Placental epithelial cell (primary cell): ENCODE measurements at places on chromosomes 6 and 20. TPM values are rescaled to one million over a fixed set of nuclear protein-coding genes. Genes with fewer than 3 reads are reported as not detected.

EDN1 gene
- 45.1 and 91.0 TPM in 2 replicates for total RNA-seq

TBC1D32 gene
- total RNA-seq = 11.4 and 18.8 TPM in 2 replicates

SLPI gene
- 0.79 TPM in 1 of 2 replicates, not detected in the other for total RNA-seq

TRERF1 gene
- 5.9 and 6.7 TPM in 2 replicates for total RNA-seq

XKR7 gene
- total RNA-seq = under 0.01 TPM in 1 of 2 replicates, not detected in the other

C6orf58 gene
- not detected in 2 replicates for total RNA-seq

IER3 gene
- 46.3 and 236 TPM in 2 replicates for total RNA-seq

SLC22A7 gene
- not detected in 2 replicates for total RNA-seq
